ENCODE measurements at places on chromosomes 13 and 19.

DNA sequence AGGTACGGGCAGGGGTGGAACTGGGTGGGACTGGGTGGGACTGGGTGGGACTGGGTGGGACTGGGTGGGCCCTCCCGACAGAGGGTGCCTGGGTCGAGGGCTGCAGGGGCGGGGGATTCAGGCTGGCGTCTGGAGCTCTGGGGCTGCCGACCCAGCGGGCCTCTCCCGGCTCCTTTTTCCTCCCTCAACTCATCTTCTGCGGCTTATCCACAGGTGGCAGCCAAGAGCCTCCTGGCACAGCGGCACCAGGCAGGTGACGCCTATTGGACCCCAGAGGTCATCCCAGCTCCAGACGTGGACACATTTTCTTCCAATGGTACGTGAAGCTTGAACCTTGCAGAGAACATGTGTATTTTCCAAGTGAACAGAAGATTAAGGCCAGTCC is 533 bp downstream of the ZNF544 start:
- H3K27ac ChIP-seq = peak overlapping the region; percentile 62
- peaks cover 13% of the 10 kb centered on the region for H3K4me1 ChIP-seq
- peak overlapping the region; percentile 59 for H3K4me3 ChIP-seq
- DNase-seq = no peak

GRCh38 chr19:632579-633067 is 714 bp downstream of the POLRMT start:
- peak overlapping the region; percentile 75 for H3K27ac ChIP-seq
- H3K4me3 ChIP-seq = peak overlapping the region; percentile 82
- DNase-seq = no peak
- H3K36me3 ChIP-seq = peaks cover 24% of the 10 kb centered on the region
- peaks cover 23% of the 10 kb centered on the region for H3K4me1 ChIP-seq

- peaks cover 33% of the 10 kb centered on the region for H3K4me1 ChIP-seq
- no peak overlapping the region for H3K27ac ChIP-seq
These were observed 16.0 kb downstream of the KLF2 start for GRCh38 chr19:16340654-16341053.

DNA sequence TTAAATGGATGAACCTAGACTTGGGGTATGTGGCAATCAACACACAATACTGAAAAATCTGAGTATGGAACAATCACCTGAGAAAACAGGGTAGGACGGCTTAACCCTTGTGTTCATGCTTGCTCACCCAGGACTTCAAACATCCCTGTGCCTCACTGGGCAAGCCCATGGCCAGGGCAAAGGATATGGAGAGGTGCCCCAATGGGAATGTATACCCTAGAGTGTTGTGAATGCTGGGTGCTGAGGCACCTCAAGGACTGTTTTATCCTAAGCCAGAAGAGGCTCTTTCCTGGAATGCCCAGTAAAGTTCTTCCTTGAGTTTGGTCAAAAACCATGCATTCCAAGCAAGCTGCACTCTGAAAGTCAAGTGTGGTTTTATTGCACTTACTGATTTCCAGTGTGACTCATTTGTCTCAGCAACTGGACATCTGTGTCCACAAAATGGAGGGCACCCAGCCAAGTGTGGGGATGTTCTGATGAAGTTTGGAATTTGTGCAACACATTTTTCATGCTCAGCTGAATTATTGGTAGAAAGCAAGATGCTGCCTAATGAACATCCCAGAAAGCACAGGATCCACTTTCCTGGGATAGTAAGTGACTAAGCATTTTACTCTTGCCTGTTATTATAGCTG is 531.3 kb downstream of the RFC3 start:
- no peak overlapping the region for H3K4me3 ChIP-seq
- H3K4me1 ChIP-seq = no peaks in the 10 kb centered on the region
- DNase-seq = peak; percentile 81
- no peak overlapping the region for H3K27ac ChIP-seq
- no peaks in the 10 kb centered on the region for H3K36me3 ChIP-seq

DNA sequence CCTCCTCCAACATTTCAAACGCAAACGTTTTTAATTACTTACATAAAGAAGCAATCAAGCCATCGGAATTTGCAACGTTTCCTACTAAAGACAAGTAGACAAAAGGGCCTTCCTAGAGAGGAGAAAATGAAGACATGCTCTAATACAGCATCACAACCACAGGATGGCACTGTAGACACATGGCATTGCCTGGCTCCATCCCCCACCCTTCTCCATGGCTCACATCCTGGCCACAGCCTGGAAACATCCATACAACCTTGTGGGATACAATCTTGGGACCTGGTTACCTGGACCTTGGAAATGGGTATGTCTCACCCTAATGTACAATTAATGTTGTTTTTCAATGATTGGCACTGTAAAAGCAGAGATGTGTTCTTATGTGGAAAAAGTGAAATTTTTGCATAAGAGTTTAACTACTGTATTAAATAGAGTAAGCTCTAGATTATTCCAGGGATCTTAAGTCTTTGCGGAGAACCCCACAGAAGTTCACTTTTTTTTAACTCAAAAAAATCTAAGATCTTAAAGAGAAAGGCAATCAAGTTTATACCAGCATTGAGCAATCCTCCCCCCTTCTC is 21.5 kb downstream of the EBPL start:
- no peak for DNase-seq
- peaks cover 3% of the 10 kb centered on the region for H3K4me1 ChIP-seq
- peaks cover 22% of the 10 kb centered on the region for H3K36me3 ChIP-seq
- H3K4me3 ChIP-seq = no peak overlapping the region
- H3K27ac ChIP-seq = no peak overlapping the region
